NCI-H2227 treated with DMSO at 0.1 percent for 48 hours (cell line): ENCODE measurements at places on chromosomes 2 and 18.

DNA sequence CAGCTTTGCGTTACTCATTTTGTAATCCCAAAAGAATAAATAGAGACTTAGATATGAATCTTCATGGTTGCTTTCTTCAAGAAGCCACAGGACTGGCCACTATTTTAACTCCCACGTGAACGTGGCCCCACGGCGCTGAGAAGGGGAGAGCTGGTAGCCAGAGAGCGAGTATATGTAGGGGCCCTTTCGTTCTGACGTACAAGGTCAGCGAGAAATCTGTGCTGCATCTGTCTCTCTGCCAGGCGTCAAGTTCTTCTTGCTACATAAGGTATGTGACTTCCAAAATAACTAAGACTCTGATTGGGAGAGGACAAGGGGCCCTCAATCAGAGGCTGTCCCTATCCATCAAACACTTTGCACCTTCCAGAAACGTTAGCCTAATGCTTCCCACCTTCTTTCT, 149.2 kb downstream of the PLEKHA3 start:
- no peak for DNase-seq

DNA sequence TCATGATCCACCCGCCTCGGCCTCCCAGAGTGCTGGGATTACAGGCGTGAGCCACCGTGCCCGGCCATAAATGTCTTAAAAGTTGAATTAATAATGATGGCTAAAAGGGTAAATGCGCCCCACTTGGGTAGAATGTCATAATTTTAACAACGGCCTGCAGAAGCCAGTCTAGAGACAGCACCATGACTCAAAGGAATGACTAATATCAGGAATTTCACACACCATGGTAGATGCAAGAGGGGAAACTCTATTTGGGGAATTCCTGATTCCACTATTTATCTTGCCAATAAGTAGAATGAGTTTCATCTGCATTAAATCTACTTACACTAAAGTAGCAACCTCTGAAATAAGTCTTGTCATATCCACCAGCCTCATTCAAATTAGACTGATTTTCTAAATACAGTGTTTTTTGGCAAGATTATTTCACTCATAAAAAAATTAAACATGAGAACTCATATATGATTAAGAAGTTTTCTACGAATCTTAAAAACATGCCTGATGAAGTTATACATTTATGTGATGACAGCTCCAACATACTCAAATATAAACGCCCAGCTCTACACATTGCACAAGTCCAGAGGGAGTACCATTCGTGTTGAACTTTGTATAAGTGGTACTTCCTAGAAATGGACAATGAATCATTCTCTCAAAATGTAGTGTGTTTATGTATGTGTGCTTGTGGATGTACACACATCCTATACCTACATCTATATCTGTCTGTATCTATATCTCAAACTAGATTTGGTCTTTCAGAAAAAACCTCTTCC, 309.7 kb downstream of the IRS1 start:
- no peak for DNase-seq

DNA sequence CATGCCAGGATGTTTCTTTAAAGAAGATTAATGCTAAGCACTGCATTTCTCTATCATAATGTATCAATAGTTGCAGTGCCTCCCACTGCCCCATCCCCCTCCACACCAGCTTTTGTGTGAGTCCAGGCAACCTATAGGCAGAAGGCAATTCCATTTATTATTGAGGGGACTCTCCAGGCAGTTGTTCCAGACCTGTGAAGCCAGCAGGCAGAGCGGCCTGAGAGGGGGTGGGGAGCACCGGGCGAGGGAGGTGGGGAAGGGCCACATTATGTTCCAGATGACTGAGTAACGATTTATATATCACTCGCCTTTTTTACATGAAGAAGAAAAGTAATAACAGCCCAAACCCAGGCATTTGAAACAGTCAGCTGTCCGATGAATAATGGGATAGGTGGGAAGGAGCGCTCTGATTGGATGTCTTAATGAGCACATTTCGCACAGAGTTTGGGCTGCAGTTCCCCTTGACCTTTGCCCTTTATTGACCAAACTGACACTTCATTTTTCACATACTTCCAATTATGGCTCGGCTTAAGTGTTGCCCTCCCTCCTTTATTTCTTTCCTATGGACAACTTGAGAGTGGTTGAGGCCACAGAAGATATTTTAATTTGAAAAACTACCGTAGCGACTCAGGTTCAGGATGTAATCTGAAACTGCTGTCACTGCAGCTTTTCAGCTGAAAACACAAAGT, 34.4 kb downstream of the MEIS1 start:
- DNase-seq = peak; percentile 80

GRCh38 chr2:237774811-237775553, 23.6 kb upstream of the RBM44 start:
- no peak for DNase-seq

DNA sequence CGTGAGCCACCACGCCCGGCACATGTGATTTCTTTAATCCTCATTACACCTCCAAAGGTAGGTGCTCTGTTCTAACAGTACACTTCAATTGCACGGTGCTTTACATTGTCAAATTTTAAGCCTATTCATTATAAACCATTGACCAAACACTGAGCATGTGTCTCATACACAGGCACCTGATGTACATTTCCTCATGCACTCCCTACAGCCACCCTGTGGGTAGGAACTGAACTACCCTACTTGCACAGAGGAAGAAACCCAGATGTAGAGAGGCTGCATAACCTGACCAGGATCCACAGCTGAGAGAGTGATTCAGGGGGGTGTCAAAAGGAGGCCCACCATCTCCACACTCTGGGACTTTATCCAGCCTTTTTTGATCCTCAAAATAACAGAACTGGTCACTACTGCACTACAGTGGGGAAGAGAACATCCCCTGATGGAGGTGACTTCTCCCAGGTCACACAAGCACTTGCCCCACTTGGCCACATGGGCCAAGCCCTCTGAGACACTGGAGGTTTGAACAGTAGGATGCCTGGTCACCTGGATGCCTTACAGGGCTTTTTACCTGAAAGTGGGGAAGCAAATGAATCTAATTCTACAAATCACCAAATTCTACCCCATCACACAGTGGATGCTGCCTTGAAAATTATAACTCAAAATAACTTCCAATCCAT, 6.9 kb upstream of the DPYSL5 start:
- no peak for DNase-seq

DNA sequence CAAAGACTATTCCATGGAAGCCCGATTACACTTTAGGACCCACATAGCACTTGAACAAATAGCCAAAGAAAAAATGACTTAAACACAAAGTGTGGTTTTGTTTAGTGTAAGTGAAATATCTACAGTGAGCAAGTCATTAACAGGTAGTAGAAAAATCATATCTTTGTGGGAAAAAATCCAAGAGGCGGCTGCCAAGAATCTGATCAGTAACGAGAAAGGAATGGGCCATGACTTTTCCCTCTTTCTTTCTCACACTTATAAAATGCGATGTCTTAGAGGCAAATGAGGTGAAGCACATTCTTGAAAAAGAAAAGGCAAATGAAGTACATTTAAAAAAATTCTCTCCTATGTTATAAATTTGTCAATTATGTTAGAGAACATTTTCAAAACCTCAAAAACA, 12.9 kb upstream of the GEMIN6 start:
- no peak for DNase-seq

DNA sequence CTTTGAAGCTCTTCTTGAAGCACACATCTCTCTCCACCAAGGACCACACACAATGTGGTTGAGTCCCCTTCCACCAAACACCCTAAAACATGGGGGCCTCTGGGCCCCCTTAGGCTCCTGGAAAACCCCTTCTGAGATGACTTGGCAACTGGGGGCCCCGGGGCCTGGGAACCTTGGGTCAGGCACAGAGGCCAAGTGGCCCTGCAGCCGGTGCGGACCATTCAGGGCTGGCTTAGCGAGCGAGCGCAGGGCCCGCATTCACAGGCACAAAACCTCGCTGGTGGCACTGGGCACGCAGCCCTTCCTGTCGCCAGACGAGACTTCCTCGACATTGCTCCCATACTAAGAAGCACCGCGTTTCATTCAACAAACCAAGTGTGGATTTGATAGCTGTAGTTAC, 111.2 kb upstream of the ID2 start:
- DNase-seq = no peak

- no peak for DNase-seq
Observed at GRCh38 chr2:216075510-216076485, 5.8 kb downstream of the PECR start.

GRCh38 chr18:76363436-76364120, 131.5 kb downstream of the ZNF516 start:
- DNase-seq = no peak

- no peak for DNase-seq
Observed at GRCh38 chr2:223526106-223526505, 76.1 kb downstream of the SCG2 start.

DNA sequence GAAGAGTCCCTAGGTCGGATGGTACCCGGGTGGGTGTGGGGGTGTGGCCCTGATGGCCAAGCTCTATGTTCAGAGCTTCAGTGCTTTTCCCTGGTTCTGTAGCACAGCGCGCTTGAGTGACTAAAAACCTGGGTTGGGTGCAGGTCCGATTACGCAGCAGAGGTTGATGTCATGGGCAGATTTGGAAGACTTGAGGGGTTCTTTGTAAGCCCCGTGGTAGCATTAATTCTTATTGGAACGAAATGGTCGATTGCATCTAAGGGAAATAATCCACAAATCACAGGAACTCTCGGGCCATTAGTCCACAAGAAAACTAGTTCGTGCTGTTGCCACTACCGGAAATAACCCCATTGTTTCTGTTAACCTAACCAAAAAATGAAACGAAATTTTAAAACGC, 9.0 kb downstream of the HOXD8 start:
- DNase-seq = no peak

GRCh38 chr2:223464071-223464470, 138.1 kb downstream of the SCG2 start:
- DNase-seq = no peak

DNA sequence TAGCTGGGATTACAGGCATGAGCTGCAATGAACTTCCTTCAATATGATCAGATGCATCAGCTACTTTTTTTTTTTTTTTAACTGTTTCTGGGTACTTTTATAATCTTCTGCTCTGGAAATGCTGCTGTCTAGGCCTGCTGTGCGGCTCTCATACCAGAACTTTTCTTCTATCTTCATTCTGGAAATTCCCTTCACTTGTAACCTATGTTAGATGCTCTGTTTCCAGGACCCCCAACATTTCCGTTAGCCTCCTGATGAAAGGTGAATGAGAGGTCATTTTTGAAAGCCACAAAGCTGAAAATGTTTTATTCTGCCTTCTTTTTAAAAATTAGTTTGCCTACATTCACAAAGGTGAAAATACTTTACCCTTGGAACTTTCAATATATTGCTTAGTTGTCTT, 8.6 kb downstream of the AGFG1 start:
- DNase-seq = no peak

GRCh38 chr2:1011985-1012384, 61.3 kb downstream of the SNTG2 start:
- DNase-seq = no peak

DNA sequence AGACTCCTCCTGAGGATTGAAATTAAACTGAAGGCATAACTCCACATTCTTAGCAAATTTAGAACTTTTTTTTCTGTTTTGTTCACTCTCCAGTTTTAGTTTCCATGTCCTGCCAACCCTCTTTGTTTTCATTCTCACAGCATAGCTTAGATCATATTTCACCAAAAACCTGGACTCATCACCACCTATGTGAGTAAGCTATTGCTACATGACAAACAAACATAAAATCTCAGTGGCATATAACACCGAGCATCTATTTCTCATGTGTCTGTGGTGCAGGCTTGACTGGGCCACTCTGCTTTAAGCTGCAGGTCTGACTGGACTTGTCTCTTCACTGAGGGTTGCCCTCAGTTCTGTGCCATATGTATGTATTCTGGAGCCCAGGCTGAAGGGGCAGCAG, 385.2 kb downstream of the ARHGAP15 start:
- DNase-seq = no peak

- DNase-seq = no peak
Observed at GRCh38 chr2:237351796-237352195, 62.2 kb downstream of the COL6A3 start.

- no peak for DNase-seq
Observed at GRCh38 chr2:105782646-105783045, 37.9 kb downstream of the NCK2 start.

DNA sequence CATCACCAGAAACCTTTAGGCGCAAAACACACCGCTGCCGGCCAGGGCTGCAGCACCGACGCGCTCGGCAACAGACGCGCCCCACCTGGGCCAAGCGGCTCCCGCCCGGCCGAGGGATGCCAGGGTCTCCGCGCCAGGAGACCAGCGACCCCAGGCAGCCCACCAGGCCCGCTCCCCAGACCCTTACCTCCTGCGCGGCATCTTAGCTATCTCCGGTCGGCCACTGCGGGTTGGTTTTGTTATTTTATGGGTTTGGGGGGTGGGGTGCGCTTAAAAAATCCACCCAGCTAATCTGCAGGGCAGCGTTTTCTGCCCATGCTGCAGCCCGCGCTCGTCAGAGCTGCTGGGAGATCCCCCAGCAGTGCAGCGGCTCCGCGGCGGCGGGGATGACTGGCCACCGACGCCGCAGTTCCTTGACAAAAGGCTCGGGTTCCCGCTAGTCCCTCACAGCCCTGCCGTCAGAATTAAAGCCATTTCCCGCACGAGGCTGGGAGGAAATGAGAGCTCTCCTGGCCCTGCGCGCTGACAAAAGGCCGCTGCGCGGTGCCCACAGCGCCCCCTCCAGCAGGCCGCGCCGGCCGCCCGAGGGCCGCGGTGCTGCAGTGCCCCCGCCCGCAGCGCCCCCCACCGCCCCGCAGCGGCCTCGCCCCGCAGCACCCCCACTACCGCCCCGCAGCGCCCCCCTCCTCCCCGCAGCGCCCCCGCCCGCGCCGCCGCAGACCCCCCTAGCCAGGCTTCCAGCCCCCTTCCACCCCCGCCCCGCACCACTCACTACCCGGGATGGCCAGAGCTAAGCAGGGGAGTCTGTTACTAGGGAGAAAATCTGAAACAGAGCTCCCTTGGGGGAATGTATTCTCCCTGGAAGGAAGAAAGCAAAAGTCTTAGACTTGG, at the start of gene ADD2:
ADD2 (minus strand) TSS at position 502 of the 891 bp plus-strand sequence. CDS start 61,792 bp downstream, outside the sequence.
- peak; percentile 76 for DNase-seq
